IMR-90 (cell line): ENCODE measurements at places on chromosomes 3 and 15. TPM values are rescaled to one million over a fixed set of nuclear protein-coding genes. Genes with fewer than 3 reads are reported as not detected.

GRCh38 chr15:100349321-100349695 is 7.5 kb upstream of the ADAMTS17 start:
- no peak for DNase-seq

- no peak for DNase-seq
Measured at GRCh38 chr15:31104003-31104402, 2.5 kb upstream of the TRPM1 start.

FETUB gene
- not detected in 2 replicates for total RNA-seq

GRCh38 chr3:156472684-156473083 is 82.2 kb downstream of the SSR3 start:
- DNase-seq, result no peak

LRRC31 gene
- total RNA-seq, result not detected in 2 replicates

RAB7A gene
- 57.0 and 65.3 TPM in 2 replicates for total RNA-seq

DNA sequence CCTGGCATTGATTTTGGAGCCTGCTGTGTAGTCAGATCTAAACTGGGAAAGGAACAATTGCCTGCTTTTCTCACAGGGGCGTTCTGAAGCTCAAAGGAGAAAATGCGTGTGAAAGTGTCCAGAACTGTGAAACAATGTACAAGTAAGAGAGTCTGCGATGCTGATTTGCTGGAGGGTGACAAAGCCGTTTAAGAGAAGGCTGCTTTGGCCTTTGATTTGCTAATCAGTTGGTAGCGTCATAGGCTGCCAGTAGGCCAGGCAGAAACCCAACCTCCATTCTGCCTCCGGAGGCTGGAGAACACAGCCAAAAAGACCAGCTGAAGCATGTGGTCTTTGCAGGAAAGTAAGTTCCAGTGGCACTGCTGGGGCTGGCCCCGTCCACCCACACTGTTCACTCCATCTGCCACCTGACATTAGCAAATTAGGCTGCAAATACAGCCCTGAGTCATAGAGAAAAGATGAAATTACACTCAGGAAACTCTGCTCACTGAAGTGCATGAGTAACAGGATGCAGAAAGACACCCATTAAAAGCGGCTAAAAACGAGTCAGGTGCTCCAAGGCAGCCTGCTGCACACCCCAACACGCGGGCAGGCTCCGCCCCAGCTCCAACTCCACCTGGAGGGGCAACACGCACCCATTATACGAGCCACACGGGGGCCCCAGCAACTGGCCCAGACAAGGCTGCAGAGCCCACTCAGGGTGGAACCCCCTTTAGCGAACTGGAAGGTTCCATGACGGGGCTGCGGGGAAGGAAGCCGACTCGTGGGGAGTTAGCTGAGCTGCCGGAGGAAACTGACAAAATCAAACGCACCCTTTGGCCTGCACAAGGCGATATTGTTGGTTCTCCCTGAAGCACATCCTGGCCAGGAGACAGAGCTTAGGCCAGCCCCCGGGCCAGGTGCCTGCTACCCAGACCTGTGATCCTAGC is 31.6 kb downstream of the ZDHHC19 start:
- DNase-seq, result peak; percentile 77

RASGRP1 gene
- total RNA-seq, result 1.9 and 3.2 TPM in 2 replicates

- no peak for DNase-seq
Measured at GRCh38 chr3:129360705-129361460, 67.6 kb downstream of the EFCAB12 start.

DNA sequence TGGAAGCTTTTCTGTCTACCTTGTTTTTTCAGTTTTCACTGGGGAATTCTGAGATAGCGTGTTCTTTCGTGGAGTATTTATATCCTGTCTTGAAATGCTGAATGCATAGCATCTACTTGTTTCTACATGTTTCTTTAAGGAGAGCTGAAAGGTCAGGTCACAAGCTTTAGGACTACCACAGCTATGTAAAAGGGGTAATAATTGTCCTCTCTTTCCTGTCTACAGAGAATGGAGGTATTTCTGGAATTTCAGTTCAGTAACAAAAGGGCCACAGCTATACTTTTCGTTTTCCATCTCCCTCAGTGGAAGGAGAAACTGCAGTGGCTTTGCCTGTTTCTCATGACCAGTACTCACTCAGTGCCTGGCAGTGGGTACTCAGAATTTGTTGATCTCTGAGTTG is 4.7 kb downstream of the INAFM2 start:
- peak; percentile 74 for DNase-seq

- DNase-seq, result no peak
Measured at GRCh38 chr3:23550402-23550801, 255.4 kb upstream of the UBE2E1 start.

C3orf85 gene
- total RNA-seq, result not detected in 2 replicates

- DNase-seq, result no peak
Measured at GRCh38 chr3:171850320-171850959, 7.3 kb downstream of the TMEM212 start.

- DNase-seq, result no peak
Measured at GRCh38 chr15:48337607-48338006, 6.4 kb downstream of the DUT start.

- DNase-seq, result peak; percentile 60
Measured at GRCh38 chr15:37037850-37038715, 62.3 kb downstream of the MEIS2 start.

GOLGA8A gene
- 4.7 and 5.3 TPM in 2 replicates for total RNA-seq

DNA sequence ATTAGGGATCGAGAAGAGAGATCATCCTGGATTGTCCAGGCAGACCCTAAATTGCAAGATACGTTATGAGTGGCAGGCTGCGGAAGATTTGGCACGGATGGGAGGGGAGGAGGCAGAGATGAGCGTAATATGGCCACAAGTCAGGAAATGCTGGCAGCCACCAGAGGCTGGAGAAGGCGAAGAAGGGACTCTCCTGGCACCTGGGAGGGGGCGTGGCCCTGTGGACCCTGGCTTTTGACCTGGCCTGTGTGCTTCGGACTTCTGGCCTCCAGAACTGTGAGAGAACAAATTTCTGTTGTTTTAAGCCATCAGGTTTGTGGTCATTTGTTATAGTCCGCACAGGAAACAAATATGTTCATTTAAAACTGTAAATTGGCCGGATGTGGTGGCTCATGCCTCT is 31.9 kb upstream of the IGF1R start:
- no peak for DNase-seq

TMCC1 gene
- total RNA-seq, result 7.2 and 7.3 TPM in 2 replicates

SCN11A gene
- under 0.01 TPM in 1 of 2 replicates, not detected in the other for total RNA-seq

FNDC3B gene
- 128 and 150 TPM in 2 replicates for total RNA-seq
